ENCODE measurements at places on chromosomes 3 and 15.

DNA sequence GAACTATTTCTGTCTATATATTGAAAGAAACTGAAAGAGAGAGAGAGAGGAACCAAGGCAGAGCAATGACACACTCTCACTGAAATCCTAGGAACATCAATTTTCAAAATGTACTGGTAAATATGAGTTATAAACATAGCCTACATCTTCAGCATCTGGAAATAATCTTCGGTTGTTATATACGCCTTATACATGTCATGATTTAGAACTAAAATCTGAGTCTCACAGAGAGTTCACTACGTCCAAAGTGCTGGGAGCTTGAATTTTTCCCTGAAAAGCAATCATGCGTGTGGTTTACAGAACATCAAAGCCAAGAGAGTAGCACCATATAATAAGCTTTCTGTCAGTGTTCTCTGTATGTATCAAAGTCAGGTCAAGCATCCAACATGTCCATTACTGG, 420.0 kb upstream of the CBLB start:
- no peak for DNase-seq

DNA sequence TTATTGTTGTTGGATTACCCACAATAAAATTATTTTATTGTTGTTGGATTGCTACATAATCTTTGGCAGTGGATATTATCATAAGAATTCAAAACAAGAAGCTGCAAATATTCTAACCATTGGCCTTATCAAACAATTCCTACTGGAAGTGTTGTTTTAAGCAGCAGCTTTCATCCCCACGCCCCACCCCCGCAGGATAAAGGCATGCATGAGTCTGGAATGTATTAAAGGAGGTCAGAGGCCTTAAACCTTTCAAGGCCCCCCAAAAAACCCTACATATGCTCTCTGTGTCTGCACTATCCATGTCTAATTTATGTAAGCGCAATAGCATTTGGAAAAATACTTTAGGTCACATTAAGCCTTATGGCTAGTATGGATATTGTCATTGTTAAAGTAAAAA, 23.1 kb downstream of the P3H2 start:
- DNase-seq, result no peak

DNA sequence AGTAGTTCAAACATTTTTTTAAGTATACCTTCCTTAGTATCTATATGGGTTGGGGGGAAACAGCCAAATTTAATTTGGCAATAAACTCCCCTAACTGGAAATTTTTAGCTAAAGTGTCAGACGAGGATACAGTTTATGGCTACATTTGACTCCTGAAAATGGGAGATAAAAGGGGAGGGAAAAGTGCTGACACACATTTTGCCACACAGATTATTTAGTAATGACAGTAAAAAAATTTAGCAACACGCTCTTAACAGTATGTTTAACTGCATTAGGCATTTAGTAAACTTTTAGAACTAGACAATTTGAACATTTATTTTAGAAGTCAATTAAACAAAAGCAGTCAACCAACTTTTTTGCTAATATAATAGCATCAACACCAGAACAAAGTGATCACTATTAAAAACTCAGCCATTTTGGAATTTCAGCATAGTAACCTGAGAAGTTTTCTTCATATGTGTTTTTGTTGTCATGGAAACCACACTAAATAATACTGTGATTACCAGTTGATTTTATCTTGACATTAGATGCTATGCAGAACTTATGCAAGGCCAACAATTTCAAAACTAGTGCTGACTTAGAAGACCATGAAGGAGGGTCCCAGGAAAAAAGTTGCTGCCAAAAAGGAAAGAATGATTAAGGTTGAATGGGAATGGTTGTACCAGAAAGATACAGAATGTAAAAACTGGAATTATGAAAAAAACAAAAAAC, 47.0 kb upstream of the TFG start:
- no peak for DNase-seq

DNA sequence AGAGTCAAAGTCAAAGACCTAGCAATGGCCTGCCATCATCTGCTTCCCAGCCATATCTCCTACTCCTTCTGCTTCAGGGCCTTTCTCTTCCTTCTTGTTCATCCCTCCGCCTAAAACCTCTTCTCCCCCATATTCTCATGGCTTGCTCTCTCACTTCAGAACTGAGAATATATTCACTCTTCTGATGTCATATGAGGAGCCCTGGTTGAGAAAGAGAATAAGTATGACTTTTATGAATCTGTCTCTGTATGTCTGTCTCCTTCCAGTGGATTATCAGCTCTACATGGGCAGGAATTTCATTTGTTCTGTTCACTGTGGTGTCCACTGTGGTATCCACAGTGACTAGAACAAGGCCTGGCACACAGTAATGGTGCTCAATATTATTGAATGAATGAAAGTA, 11.8 kb downstream of the ZNF592 start:
- no peak for DNase-seq

- no peak for DNase-seq
These were observed 8.8 kb downstream of the OIP5 start for GRCh38 chr15:41323611-41324010.

GRCh38 chr3:81741216-81741615, 20.2 kb downstream of the GBE1 start:
- DNase-seq, result no peak

GRCh38 chr15:40787991-40788390, 18.2 kb downstream of the C15orf62 start:
- no peak for DNase-seq

Measured in CD4-positive, alpha-beta T cell treated with Interleukin-6 for 4 hours (primary cell).